NCI-H2029 (cell line): ENCODE measurements at places on chromosomes 1 and 21.

DNA sequence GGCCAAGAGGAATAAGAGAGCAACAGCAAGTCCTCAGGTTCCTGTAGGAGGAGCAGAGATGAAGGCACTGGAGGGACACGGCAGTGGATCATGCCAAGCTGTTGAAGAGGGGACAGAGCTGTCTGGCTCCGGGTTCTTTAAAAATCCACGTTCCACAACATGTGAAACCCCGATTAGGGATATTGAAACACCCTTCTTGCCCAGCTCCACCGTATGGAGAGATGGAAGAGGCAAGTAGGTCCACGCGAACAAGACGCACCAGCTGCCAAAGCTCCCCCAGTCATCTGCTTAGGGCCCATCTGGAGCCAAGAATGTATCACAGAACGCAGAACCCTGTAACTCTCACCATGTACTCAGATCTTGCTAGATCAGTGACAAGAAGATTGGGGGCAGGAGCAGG is 3.9 kb downstream of the C1orf198 start:
- DNase-seq, result no peak

GRCh38 chr1:245937316-245938045 is 569.6 kb downstream of the SMYD3 start:
- DNase-seq, result no peak

DNA sequence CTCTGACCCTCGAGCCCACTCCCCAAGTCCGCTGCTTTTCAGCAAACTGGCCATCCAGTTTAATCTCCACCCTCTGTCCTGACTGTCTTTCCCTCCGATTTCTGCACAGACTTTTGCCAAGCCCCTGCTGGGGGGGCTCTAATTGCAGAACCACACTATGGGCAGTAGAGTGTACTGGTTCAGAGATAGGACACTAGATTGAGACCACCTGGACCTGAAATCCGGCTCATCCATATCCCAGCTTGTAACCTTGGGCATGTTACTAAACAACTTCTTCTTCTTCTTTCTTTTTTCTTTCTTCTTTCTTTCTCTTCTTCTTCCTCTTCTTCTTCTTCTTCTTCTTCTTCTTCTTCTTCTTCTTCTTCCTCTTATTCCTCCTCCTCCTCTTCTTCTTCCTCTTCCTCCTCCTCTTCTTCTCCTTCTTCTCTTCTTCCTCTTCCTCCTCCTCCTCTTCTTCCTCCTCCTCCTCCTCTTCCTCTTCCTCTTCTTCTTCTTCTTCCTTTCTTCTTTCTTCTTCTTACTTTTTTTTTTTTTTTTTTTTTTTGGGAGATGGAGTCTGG is 7.7 kb downstream of the LRRC71 start:
- DNase-seq, result no peak

DNA sequence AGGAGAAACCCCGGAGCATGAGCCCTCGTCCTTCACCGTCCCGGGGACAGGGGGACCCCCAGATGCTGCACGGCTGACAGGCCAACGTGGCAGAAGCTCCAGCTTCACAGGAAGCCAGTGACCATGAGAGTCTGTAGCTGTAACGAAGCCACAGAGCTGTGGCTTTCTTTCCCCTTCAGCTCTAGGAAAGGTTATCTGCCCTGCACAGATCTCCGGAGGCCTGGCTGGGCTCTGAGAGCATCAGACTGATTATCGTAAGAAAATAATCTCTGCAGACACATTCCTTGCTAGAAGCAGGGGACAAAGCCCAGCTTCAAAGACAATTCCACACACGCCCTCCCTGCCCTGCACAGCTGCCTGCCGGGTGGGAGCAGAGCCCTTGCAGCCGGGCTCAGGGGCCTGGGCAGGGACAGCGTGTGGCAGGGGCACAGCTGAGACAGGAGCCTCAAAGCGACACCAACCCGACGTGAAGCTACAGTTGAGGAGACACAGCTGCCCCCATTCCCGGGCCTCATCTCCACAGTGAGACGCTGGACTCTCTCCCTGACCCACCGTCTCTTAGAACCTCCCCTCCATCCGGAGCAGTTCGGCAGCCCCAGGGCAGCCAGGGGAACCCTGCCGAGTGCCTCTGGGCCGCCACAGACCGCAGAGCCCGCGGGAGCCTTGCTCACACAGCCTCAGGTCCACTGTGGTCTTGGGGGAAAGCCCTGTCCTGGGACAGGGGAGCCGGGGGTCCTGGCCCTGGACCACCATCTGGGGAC is 30.6 kb downstream of the POFUT2 start:
- no peak for DNase-seq

DNA sequence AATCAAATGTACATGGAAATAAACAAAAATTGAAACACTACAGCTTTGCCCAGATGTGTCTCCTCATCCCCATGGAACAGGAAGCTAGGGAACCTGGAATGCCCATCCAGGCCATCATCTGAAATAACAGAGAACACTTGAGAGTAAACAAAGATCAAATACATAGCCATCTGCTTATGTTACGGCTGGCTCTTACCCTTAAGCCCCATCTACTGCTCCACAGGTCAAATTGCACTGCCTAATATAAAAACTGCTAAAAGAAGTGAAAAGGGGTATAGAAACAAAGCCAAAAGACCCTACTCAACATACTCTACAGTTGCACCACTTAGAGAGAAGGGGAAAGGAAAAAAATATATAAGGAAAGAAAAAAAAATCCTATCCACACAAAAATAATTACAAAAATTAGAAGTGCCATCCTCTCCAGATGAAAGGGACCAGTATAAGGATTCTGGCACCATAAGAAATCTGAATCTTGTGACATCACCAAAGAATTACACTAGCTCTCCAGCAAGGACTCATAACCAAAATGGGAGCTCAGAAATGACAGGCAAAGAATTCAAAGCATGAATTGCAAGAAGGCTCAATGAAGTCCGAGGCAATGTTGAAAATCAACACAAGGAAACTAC is 26.9 kb downstream of the OR6Y1 start:
- DNase-seq, result peak; percentile 22
